ENCODE measurements at places on chromosomes 11 and 22.
A peak's percentile ranks its signal among the peaks of the same experiment; 100 is the strongest.

- peak; percentile 72 for DNase-seq
These were observed 528 bp downstream of the FAT3 start for GRCh38 chr11:92225125-92225567.

DNA sequence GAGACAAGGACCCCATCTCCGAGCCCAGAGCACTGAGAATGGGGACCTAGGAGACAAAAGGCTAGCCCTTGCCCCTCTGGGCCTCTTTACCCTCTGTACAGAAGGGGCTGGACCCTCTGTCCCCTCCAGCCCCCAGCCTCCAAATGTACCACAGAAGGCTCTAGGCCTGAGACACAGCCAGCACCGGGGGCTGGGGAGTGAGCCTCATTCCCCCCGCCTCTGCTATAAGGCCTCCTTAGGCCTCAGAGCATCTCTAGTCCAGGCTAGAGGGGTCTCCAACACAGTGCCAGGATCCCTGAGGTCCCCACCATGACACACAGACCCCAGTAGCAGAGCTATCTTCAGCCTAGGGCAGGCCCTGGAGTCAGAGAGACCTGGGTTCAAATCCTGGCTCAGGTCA, 4.8 kb downstream of the SMTN start:
- DNase-seq = no peak

DNA sequence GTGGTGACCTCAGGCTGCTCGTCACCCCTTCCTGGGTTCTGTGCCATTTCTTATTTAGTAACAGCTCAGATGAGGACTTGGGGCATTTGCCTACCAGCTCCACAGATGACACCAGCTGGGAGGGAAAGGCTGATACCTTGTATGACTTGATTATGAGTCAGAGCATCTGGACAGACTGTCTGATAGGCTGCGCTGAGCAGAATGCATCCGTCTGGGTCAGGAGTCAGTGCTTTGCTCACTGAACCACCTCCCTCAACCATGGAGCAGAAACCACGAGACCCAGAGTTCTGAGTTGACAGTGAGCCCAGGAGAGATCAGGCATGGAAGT, 6.8 kb downstream of the ST14 start:
- DNase-seq = peak; percentile 82

DNA sequence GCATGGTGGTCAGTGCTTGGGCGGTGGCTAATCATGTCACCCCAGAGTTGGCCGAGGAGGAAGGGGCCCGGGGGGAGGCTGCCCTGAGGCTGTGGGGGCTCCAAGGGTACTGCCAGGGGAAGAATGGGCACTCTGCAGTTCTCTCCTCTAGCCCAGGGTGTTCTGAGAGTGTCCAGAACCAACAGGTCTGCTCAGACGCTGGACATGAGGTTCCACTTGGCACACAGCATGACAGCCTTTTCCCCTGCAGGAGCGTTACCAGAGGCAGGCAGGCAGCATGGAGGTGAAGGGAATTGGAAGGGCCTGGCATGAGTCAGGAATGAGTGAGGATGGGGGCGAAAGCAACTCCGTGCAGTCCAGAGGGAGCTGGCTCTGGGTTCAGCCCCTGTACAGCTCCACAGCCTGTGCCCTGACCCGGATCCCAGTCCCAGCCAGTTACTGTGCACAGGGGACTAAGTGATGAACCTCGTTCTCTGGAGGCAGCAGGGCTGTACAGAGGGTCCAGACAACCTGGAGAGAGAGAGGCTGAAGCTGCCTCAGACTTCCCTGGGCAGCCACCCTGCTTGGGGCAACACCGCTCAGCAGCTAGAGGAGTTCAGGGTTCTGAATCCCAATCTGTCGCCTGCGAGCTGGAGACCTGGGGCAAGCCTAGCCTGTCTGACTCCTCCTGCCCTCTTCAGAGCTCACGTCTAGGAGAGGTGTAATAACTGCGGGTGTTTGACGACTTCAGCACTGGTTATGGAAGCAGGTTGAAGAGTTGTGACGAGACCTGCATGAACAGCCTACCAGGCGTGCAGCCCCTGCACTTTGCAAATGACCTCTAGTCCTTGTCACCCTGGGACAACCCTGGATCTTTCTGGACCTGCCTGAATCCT, 14.7 kb upstream of the TUB start:
- no peak for DNase-seq

DNA sequence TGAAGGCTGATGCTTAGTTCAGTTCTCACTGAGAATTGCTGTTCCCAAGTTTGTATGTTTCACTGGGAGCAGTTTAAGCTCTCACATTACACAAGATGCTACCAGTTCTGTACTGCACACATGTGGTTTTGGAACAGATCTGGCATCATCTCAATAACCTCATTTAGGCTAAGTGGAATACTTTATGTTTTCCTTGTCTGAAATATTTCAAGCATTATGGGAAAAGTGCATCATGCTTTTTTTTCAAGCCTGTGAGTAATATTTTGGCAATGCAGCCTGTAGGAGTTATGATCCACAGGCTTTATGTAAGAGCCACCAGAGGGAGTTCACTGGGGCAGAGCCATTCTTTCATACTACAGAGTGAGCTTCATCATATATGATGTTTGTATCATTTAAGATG, 141.5 kb downstream of the OR4C45 start:
- DNase-seq = no peak

DNA sequence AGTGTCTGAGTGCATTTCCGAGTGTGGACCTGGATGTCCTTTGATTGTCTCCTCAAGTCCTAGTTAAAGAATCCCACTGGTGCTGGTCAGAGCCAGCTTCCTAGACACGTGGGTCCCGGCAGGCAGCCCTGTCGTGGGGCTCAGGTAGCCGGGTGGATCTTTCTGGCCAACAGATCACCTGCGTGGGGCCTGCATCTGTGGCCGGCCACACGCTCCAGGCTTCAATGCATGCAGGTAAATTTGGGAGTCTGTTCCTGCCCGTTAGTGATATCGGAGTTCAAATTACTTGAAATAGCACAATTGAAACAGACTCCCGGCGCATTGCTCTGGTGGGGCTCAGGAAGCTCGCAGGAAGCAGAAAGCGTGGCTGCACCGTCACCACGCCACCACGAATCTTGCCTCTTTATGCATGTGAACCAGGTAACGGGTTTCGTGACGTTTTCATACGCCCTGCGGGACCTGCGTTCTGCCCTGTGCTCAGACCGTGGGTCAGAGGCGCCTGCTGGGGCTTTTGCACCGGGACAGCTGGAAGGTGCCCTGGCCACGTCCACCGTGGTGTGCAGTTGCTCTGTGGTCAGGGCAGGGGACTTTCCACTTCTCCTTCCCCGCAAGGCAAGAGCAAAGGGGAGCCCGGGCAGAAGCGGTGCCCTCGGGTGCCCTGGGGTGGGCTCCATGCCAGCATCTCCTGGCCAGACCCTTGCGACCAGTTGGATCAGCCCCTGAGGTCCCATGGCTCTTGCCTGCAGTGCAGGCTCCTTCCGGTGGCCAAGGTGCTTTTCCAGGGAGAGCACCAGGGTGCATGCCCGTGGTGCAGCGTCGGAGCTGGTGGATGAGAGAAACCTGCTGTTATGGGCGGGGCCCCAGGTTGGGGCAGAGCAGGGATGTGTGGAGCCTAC, 803.5 kb downstream of the BRD1 start:
- DNase-seq = no peak

GRCh38 chr11:108835624-108836023, 170.8 kb downstream of the DDX10 start:
- DNase-seq = no peak

DNA sequence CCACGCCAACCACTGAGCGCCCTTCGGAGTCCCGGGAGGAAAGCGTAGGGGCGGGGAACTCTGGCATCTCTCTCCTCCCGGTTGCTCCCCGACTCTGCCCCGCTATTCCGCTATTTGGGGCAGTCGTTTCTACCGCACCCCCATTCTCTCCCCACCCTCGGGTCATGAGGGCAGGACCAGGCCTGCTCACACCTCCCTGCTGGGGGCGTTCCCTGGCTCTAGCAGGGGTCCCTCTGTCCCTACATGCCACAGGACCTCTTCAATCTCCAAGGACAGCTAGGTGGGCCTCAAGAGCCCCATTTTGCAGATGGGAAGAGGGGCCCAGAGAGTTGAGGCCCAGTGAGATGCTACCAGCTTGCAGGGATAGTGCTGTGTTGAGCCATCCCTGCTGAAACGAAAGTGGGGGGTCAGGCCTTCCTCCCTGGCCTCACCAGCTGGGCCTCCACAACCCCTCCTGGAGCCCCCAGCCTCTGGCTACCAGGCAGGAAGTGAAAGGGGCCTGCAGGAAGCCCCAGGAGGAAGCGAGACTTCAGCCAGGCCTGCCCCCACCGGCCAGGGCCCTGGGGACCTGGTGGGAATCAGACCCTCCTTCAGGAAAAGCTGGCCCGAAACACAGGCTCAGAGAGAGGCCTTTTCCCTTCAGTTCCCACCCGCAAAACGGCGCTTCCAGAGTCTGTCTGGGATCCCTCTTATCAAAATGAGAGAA, 5.5 kb upstream of the SHISA8 start:
- DNase-seq = no peak

DNA sequence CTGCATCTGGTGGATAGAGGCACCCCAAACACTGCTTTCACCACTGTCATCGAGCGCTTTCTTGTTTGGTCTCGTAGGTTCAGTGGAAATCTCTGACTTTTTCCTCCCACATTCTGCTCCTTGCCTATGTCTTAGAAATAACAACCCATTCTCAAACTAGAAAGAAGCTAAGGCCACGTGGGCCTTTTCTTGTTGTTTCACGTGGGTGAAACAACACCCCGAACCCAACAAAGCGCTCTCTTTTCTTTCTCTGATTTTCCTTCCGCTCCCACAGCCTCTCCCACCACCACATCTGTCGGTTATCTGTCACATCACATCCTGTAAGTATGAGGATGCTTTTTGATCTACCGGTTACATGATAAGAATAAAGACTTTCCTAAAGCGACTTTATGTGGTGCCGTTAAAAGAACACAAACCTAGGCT, 77.1 kb downstream of the LINC01488 start:
- no peak for DNase-seq

GRCh38 chr11:11359611-11360010, 6.6 kb upstream of the CSNK2A3 start:
- no peak for DNase-seq

DNA sequence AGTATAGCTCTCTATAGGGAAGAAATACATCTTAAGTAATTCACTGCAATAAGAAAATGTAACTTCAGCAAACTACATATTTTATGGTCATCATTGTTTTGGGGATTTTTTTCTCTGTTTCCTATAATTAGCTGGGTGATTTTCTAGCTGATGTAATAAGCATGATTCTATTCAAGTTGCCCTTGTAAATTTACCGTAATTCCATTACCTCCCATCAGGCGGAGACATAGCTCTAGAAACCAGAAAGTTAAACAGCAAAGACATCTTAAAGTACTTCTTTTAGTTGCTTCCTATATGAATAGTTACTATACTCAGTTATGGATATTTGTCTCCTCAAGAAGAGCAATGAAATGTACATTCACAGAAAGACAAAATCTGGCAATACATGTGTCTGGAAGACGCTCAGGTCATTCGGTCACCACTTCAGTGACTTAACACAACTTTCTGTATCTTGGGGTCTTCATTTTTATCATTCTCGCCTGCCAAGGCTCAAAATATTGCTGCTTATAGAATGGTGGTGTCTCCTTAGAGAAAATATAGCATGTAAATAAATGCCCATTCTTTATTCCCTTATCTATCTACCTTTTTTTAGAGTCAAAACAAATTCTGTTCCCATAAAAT, 239.9 kb upstream of the ZC3H12C start:
- DNase-seq = peak; percentile 78

DNA sequence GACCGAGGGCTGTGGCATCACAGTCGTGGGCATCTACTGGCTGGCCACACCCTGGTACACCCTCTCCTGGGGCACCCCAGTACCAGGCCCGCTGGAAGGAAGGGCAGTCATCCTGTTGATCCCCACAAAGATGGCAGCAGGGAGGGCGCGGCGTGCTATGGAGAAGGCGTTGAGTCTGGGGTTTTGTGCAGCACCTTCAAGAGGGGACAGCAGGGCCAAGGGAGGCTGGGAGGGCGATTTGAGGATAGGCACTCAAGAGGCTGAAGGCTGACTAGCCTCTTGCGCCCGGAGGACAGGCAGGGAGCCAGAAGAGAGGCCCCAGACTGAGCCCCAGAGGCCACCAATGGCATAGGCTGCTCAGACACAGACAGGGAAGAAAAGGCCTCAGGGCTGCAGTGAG, 2.2 kb upstream of the BRSK2 start:
- DNase-seq = no peak

DNA sequence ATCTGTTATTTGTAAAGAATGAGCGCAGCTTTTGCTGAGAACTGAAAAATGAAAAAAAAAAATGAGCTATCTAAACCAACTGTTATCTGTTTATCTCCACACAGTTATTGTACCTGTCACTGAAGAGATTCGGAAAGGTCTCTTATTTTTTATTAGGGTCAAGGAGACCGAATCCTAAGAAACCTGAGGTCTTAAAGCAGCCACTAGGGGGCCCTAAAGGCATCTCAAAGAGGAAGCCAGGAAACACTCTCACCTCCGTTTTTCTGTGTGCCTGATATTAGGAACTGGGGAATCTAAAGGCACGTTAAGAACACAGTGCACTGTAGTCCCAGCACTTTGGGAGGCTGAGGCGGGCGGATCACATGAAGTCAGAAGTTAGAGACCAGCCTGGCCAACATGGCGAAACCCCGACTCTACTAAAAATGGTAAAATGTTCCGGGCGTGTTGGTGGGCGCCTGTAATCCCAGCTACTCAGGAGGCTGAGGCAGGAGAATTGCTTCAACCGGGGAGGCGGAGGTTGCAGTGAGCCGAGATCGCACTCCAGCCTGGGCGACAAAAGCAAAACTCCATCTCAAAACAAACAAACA, 3.5 kb upstream of the LARGE1 start:
- DNase-seq = peak; percentile 82

- DNase-seq = no peak
These were observed 70.5 kb downstream of the DKK3 start for GRCh38 chr11:11937957-11938356.

DNA sequence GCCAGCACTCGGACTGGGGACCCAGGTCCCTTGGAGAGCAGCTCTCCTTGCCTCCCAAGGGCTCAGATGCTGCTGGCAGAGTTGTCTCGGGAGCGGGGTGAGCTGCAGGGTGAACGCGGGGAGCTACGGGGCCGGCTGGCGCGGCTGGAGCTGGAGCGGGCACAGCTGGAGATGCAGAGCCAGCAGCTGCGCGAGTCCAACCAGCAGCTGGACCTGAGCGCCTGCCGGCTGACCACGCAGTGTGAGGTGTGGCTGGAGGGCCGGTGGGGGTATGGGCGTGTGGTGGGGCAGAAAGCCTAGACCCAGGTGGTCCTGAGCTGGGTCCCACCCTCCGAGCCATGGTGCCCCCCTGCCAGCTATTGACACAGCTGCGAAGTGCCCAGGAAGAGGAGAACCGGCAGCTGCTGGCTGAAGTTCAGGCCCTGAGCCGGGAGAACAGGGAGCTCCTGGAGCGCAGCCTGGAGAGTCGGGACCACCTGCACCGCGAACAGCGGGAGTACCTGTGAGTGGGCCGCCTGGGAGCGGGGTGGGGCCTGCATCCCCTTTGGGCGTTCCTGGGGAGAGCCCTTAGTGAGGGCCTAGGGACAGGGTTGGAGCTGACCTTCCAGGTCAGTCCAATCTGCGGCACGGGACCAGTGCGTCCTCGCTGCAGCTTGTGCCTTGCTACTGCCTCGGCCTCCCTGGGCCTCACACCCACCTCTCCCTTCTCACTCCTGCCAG, 5.8 kb upstream of the RPS6KA4 start:
- no peak for DNase-seq

GRCh38 chr11:131204765-131205380, 165.5 kb upstream of the NTM start:
- DNase-seq = no peak

GRCh38 chr22:25082096-25082495, 117.6 kb upstream of the CRYBB3 start:
- no peak for DNase-seq
